ENCODE measurements at places on chromosomes 5 and 9. TPM values are rescaled to one million over a fixed set of nuclear protein-coding genes. Genes with fewer than 3 reads are reported as not detected.

Gene TMOD1
- total RNA-seq: 10.5 TPM

Gene SLC1A1
- 6.0 TPM for total RNA-seq

Gene FBLL1
- total RNA-seq: 3.3 TPM

Gene DMRT1
- not detected for total RNA-seq

Gene S100Z
- total RNA-seq: 0.56 TPM

Gene LHX3
- 0.10 TPM for total RNA-seq

Gene SHC3
- total RNA-seq: 5.3 TPM

Gene CARD9
- 2.6 TPM for total RNA-seq

Gene NUDT12
- total RNA-seq: 15.1 TPM

Gene GZMA
- total RNA-seq: not detected

Gene SMIM33
- not detected for total RNA-seq

Gene WNT8A
- not detected for total RNA-seq

Gene ORM2
- total RNA-seq: not detected

Gene ARHGAP26
- 18.7 TPM for total RNA-seq

Gene SOX30
- total RNA-seq: not detected

Gene ZNF474
- total RNA-seq: 0.24 TPM

Gene HCN1
- 2.5 TPM for total RNA-seq

Gene DTWD2
- 3.5 TPM for total RNA-seq

Gene ARAP3
- 8.4 TPM for total RNA-seq

Gene IRX4
- total RNA-seq: 1.6 TPM

Gene TEK
- 0.74 TPM for total RNA-seq

Gene SEC24A
- total RNA-seq: 37.2 TPM

Gene KLF9
- total RNA-seq: 16.7 TPM

Gene CSF1R
- total RNA-seq: 1.6 TPM

Gene EEIG1
- total RNA-seq: 61.1 TPM

Gene FBP2
- not detected for total RNA-seq

Gene TRPM3
- total RNA-seq: 1.6 TPM
